ENCODE measurements at places on chromosomes 7 and 10.

- DNase-seq: no peak
Observed at GRCh38 chr7:14639801-14640200, 262.8 kb downstream of the DGKB start.

DNA sequence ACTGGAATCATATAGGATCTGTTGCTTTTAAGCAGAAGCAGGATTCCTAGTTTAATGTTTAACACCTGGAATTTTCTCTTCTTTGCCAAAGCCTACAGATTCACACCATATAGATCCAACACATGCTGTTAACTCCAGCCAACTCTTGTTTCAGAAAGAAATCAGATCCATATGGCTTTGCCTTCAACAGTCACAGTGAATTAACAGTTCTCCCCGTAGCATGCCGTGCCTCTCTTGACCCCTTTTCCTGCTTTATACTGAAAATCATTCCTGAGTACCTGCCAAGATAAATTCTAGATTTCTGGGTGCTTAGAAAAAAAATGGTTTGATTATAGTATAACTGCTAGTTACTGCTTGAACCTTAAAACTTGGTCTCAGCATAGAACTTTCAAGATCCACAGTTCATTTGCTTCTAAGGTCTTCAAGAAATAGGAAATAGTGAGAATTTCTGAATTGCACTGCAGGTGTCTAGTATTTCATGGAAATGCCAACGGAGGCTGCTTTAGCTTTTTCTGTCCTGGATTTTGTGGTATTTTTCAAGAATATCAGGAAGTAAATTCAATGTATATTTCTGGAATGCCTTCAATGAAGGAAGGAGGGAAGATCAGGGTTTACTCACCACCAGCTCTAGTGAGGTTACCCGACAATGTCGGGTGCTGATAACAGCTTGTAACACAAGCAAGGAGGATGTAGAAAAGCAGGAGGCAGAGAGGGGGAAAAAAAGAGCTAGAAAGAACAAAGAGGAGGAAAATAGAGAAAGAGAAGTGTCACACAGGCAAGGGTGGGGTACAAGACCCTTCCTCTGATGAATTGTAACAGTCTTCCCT lies 6.6 kb downstream of the AASS start:
- no peak for DNase-seq

DNA sequence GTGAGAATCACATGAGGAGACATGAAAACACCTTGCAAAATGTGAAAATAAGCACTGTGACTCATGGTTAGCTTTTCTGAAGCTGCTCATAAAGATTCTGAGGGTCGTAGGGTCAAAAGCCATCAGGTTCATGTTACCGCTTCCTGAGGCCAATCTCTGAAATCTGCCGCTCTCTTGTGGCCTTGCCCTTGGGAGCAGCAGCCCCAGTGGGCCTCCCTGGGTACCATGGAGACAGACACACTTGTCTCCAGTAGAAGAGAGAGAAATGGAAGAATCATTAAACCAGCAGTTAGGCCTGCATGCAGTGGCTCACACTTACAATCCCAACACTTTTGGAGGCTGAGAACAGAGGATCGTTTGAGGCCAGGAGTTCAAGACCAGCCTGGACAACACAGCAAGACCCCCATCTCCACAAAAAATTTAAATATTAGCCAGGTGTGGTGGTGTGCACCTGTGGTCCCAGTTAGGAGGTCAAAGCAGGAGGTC lies 42.8 kb downstream of the NIPSNAP2 start:
- DNase-seq: no peak

GRCh38 chr10:103618575-103619423 lies 125.3 kb downstream of the NEURL1 start:
- peak; percentile 83 for DNase-seq

GRCh38 chr10:33234831-33235237 lies 99.6 kb downstream of the NRP1 start:
- no peak for DNase-seq

GRCh38 chr7:157719705-157720655 lies 383.2 kb downstream of the DNAJB6 start:
- DNase-seq: no peak

DNA sequence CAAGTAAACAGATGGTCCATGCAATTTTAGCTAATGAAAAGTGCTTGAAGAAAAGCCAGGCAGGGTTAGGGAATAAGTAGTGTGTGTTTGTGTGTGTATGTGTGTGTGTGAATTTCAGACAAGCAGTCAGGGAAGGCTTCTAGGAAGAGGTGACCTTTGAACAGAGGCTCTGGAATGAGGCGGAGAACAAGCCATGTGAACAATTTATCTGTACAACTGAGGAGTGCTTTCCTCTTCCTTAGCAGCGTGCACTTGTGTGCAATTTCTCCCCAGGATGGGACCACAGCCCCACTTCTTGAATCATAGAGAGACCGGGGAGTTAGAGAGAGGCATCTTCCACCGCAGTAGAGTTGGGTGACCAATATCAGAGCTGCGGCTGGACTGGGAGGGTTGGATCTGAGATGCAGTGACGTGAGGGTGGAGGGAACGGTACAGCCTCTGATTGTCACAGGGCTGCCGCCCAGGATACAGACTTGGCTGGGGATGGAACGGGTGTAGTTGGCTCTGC lies 69.2 kb upstream of the FAM171A1 start:
- no peak for DNase-seq

GRCh38 chr7:8627325-8627724 lies 193.9 kb downstream of the NXPH1 start:
- no peak for DNase-seq

DNA sequence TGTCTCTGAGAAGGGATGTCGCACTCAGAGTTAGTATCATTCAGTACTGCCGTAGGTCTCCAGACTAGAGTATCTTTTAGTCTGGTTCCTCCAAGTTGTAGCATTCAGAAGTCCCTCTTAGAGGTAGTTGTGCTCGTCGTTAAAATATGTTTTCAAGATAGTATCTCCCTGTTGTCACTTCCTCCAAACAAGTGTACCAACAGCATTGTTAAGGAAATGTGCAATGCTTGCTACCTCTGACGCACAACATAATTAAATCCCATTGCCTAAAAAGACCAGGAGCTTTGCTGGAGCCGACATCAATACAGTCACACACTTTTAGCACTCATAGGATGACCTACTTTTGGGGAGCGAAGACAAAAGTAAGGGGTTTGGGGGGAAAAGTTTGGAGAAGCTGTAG lies 80.0 kb upstream of the STK17A start:
- DNase-seq: no peak

GRCh38 chr10:34941471-34942357 lies 126.6 kb upstream of the PARD3 start:
- DNase-seq: no peak

GRCh38 chr10:97764519-97764931 lies 7.3 kb downstream of the SFRP5 start:
- DNase-seq: no peak

- no peak for DNase-seq
Observed at GRCh38 chr7:1651891-1652290, 18.2 kb upstream of the ELFN1 start.

DNA sequence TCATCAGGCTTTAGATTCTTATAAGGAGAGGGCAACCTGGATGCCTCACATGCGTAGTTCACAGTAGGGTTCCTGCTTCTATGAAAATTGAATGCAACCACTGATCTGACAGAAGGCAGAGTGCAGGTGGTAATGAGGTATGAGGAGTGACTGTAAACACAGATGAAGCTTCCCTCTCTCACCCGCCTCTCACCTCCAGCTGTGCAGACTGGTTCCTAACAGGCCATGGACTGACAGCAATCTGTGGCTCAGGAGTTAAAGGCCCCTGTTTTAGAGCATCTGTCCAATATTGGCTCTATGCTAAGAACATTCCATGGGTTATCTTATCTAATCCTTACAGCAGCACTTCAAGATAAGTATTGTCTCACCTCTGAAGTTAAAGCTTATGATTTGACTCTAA lies 213.5 kb upstream of the NRP1 start:
- no peak for DNase-seq

DNA sequence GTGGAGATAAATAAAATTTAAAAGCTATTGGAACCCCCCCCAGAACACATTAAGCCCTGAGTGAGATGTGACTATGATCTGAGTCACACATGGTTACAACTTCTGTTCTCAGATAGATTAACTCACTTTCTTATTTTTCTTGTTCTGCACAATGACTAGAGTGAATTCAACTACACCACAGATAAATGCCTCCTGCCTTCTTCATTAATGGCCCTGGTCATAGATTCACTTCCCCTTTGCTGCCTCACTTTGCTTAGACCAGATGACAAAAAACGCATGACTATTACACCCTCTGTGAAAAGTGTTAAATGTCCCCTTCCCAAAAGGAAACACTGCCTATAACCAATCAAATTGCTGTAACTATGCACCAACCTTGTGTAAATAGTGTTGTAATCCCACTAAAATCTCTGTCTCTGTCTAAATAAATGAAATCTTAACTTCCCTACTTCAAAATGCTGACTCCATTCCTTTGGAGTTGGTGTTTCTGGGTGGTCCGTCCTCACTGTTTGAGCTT lies 49.4 kb downstream of the AKR1D1 start:
- no peak for DNase-seq

GRCh38 chr10:107540981-107541380 lies 376.5 kb upstream of the SORCS1 start:
- no peak for DNase-seq

DNA sequence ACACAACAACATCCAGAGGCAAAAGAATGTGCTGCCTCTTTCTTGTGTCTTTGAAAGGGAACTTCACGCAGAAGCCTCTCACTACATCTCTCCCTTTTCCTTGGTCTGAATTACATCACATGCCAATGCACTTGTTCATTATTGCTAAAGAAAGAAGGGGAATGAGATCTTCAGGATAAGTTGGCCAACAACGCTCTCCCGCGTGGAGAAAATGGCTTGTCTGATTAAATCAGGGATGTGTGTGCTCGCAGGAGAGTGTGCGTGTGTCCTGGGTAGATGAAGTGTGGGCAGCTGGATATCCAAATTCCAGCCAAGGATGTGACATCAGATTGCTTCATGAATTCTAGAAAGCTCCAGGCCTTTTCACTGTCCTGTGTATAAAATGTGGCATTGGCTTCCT lies 541.6 kb upstream of the FZD8 start:
- no peak for DNase-seq

DNA sequence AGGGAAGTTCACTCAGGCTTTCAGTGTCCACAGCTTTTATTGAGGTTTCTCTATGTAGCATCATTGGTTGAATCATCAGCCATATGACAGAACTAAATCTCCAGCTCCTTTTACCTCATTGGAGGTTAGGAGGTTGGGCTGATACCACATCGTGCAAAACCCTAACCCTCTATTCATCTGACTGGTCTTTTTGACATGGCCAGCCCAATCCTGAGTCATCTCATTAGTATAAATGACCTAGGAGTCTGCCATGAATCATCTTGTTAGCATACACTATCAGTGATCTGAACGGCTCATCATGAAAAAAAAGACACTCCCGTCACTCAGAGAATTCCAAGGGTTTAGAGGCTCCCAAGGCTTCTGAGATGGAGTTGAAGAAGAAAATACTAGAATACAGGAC lies 669.8 kb upstream of the POT1 start:
- no peak for DNase-seq

DNA sequence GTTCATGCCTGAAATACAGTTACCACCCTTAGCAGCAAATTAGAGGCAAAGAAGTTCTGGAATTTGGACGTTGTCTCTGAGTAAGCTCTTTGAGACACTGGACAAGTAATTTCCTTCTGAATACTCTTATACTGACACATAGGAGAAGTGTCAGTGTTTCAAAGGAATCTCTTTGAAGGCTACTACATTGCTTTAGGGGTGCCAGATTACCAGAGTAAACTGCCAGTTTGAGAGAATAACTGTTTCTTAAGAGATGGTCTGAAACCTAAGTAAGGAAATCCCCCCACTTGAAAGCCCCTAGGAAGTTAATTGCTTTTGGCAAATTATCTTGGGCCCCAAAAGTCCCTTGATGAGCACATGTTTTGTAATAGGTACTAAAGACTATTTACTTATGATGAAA lies 3.4 kb downstream of the FAS start:
- no peak for DNase-seq

DNA sequence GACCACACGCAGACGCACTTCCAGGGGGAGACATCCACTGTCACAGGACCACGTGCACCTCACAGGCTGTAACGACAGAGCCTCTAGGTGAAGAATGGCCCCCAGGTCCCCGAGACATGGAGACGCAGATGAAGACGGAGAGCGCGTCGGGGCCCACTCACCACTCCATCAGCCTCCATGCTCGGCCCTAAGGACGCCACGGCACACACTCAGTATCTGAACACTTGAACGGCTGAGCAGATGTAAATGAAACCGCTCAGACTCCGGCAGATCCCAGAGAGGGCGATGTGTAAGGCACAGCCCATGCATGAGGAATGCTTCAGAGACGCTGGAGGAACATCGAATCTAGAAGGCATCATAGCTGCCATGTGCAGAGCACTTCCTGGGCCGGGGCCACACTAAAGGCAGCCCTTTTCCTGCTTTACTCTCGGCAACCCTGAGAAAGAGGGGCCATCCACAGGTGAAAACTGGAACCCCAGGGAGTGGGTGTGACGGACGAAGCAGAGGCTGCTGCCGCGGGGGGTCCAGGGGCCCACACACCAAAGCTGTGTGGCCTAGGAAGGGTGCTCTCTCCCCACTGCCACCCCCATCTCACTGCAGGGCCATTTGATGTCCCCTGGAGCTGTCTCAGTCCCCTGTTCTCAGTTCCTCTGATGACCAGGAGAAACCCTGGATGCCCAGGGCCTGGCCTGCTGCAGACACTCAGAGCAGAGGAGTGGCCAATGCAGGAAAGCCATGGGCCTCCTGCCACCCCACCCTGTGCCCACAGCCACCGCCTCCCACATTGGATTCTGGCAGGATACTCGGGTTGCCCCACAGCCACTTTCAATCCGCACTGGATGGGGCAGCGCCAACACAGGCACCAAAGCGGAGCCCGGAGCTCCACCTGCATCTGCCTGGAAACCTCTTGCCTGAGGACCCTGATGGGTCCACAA lies 253.8 kb downstream of the MAD1L1 start:
- DNase-seq: peak; percentile 6

DNA sequence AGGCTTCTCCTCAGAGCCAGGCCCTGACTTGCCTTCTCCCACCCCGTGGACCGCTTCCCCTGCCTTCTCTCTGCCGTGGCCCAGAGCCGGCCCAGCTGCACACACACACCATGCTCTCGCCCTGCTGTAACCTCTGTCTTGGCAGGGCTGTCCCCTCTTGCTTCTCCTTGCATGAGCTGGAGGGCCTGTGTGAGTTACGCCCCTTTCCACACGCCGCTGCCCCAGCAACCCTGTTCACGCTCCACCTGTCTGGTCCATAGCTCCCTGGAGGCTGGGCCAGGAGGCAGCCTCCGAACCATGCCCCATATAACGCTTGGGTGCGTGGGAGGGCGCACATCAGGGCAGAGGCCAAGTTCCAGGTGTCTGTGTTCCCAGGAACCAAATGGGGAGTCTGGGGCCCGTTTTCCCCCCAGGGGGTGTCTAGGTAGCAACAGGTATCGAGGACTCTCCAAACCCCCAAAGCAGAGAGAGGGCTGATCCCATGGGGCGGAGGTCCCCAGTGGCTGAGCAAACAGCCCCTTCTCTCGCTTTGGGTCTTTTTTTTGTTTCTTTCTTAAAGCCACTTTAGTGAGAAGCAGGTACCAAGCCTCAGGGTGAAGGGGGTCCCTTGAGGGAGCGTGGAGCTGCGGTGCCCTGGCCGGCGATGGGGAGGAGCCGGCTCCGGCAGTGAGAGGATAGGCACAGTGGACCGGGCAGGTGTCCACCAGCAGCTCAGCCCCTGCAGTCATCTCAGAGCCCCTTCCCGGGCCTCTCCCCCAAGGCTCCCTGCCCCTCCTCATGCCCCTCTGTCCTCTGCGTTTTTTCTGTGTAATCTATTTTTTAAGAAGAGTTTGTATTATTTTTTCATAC lies 38.0 kb downstream of the LIMK1 start:
- no peak for DNase-seq

GRCh38 chr10:62666275-62666674 lies 138.2 kb upstream of the ADO start:
- no peak for DNase-seq

Measured in left hindlimb (tissue), 1 donor.